Stomach (tissue), 19 donors: ENCODE measurements at places on chromosomes 6 and 20.

DNA sequence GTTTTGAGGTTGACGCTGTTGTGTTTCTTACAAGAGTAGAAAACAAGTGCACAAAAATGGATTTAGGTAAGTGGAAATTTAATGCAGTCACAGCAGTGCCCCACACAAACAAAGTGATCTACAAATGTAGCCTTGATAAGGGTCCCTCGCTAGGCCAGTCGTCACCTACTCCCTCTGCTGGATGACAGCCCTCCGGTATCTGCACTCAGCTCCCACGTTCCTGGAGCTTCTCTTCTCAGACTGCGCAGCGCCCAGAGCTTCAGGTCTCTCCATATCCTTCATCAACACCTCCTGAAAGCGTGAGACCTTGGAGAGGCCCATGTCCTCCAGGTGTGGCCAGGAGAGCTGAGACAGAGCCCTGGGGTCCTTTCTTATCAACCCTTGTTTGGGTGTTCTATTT is 58.3 kb upstream of the MAP3K4 start:
- peak; percentile 18 for DNase-seq

GRCh38 chr6:64737418-64737817 is 969.6 kb downstream of the EYS start:
- no peak for DNase-seq

- DNase-seq: peak; percentile 50
These were observed 271.4 kb downstream of the EYA4 start for GRCh38 chr6:133512410-133513016.

DNA sequence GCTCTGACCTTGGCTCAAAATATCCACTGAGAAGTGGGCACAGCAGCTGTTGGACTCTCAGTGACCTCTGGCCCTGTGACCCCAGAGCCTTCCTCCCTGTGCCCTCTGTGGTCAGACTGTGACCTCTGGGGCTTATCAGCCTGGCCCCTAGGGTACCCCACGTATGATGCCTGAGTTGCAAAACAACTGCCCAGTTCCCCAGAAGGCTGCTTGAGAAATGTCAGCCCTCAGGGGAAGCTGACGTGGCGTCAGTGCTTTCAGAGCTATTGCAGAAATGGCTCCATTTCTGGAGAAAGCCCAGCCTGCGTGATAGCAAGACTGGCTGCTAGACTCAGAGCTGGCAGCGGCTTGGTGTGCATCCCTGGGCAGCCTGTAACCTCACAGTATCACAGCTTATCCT is 31.5 kb upstream of the TGM2 start:
- no peak for DNase-seq

DNA sequence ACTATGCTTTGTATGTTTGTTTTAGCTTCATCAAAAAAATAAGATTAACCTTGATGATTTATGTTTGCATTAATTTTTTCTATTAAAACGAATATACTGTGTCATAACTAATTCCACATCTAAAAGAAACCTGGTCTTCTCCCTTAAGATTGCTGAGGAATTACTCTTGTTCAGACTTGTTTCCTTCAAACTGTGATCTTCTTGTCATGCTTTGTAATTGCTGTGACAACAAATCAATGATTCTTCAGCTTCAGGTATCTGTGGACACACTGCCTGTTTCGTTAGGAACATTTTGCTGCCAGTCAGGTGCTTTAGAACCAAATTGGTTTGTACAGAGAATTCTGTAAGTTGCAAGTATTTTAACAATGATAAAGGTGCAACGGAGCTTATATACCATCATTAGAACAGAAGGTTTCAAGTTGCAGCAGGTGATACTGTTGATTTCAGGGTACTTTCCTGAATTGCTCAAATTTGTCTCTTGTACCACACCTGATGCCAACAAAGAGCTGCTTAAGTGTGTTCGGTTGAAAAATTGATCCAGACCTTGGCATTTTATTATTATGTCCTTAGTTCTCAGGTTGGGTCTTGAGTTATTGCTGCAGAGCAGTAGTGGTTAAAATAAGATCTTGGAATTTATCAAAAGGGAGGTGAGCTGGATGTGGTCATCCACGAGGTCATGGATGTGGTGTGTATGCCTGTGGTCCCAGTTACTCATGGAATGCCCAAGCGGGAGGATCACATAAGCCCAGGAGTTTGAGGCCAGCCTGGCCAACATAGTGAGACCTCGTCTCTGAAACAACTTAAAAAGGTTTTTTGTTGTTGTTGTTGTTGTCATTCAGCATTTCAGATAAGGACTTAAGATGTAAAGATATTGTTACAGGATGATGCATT is 19.5 kb downstream of the SYTL3 start:
- no peak for DNase-seq

- no peak for DNase-seq
These were observed 327.9 kb upstream of the QKI start for GRCh38 chr6:163086624-163086920.

GRCh38 chr6:85418059-85418458 is 31.8 kb upstream of the NT5E start:
- DNase-seq: no peak

GRCh38 chr6:51738614-51739013 is 348.8 kb downstream of the PKHD1 start:
- DNase-seq: no peak

GRCh38 chr6:89970072-89970471 is 75.8 kb downstream of the GJA10 start:
- no peak for DNase-seq

DNA sequence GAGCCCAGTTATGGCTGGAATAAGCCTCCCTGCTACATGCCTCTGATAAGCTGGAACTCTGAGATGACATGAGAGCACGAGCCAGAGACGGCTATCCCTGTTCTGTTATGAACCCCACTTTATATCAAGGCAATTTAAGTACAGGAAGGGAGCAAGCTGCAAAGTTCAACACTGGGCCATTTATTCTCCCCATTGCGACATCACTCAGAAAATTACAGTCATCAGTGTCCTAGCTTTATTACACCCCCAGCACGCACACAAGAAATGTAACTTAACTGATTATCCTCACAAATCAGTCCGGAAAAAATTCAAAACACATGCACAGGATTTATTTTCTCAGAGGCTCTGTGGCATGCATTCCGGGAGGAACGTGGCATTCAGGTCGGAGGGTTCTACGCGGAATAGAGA is 125.3 kb upstream of the SLC2A12 start:
- DNase-seq: peak; percentile 44

DNA sequence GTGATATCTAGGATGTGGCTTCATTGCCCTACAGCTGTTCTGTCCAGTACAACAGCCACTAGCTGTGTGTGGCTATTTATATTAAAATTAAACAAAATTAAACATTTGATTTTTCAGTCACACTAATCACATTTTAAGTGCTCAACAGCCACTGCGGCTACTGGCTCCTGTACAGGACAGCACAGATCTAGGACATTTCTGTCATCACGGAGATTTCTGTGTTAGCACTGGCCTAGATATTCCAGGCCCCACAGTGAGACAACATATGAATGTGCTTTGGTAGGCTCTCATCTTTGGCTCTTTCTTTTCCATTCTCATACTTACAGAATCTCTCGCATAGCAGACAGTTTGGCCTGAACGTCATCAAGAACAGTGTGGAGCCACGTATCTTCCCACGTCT is 48.4 kb upstream of the ZBTB24 start:
- no peak for DNase-seq

- DNase-seq: peak; percentile 43
These were observed 46.3 kb downstream of the TULP4 start for GRCh38 chr6:158358450-158359077.

DNA sequence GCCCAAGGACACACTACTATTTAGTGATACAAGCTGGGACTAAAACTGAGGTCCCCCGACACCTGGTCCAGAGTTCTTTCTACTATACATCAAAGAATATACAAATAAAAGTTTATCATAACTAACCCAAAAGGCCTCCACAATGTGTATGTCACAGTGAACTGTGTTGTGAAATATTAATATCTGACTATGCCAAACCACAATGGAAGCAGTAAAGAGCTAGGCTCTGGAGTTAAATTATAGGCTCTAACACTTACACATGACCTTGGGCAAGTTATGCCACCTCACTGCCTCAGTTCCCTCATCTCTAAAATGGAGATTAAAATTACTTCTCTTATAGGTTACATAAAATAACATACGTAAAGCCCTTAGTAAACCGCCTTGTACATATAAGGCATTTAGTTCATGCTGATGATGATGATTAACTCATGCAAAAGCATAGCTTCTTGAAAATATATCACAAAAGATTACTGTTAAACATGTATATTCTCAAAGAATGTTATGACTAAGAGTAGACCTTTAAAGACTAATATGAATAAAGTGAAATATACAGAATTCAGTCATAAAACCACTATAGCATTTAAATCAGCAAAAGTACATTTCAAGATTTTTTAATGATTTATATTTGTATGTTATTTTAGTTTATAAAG is 5.7 kb downstream of the SUPT3H start:
- DNase-seq: no peak

DNA sequence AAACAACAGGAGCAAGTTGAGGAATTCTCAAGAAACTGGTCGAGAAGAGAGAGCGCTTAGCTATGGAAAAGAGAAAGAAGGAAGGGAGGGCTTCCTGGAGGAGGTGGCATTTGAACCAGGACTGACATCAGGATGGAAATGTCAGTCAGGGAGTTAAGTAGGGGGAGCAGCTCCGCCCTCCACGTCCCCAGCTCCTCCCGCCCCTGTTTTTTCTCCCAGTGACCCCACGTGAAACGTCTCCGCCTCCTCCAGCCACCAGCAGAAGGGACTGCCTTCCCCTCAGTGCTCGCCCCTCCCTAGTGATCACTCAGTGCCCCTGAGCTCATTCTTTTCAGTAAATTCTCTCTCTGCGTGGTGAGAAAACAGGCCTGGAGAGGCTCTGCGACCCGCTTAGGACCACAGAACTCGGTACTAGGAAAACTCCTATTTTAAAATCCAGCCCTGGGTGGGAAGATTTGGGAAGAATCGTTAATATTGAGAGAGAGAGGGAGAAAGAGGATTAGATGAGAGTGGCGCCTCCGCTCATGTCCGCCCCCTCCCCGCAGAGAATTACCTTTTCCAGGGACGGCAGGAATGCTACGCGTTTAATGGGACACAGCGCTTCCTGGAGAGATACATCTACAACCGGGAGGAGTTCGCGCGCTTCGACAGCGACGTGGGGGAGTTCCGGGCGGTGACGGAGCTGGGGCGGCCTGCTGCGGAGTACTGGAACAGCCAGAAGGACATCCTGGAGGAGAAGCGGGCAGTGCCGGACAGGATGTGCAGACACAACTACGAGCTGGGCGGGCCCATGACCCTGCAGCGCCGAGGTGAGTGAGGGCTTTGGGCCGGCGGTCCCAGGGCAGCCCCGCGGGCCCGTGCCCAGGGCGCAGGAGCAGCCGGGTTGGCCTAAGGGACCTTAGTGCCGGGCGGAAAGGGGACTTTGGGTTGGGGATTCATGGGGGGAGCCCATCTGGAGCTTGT is 4.6 kb downstream of the HLA-DPB1 start:
- no peak for DNase-seq

- no peak for DNase-seq
These were observed 13.6 kb downstream of the NHSL1 start for GRCh38 chr6:138485586-138486248.

GRCh38 chr20:56373942-56374341 is 15.2 kb downstream of the FAM210B start:
- DNase-seq: no peak

GRCh38 chr20:7858734-7859250 is 81.5 kb downstream of the HAO1 start:
- no peak for DNase-seq

GRCh38 chr6:4174042-4174441 is 38.7 kb upstream of the ECI2 start:
- DNase-seq: no peak

GRCh38 chr6:27893836-27894807 is 18.1 kb downstream of the OR2B2 start:
- DNase-seq: peak; percentile 96

GRCh38 chr6:110418594-110418993 is 3.2 kb upstream of the DDO start:
- DNase-seq: no peak

DNA sequence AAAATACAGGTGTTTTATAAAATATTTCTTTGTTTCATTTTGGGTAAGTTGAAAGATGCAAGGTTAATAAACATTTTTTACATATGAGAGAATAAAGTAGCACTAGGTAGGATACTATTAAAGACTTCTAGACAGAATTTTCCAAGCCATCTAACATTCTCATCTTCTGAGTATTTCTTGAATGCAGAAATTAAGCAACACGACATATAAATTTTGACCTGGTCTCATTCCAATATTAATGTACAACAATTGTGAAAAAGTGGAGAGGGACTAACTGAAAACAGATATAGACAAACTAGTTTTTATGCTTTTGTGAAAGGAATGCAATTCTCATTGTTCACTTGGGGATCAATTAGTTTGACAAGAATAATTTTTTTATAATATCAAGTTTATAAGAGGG is 11.5 kb upstream of the FOXO3 start:
- DNase-seq: no peak

- DNase-seq: no peak
These were observed 140.6 kb upstream of the SCGN start for GRCh38 chr6:25511376-25511775.

DNA sequence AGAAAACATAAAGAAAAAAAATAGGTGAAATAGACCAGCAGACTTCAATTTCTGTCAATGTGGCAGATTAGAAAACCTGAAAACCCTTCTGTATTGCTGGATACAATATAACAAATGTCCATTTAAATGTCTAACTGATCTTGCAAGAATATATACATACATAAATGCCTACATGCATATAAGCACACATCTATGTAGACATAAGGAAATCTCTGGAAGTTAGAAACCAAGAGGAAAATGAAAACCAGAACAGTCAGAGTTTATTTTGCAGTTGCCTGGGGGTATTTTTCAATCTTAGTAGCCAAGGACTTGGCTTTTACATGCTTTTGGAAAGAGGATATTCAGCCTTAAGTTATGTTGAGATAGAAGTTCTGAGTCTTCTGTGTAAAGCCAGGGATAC is 184.0 kb downstream of the RPS12 start:
- no peak for DNase-seq

GRCh38 chr20:36821964-36822437 is 48.4 kb upstream of the DSN1 start:
- DNase-seq: no peak

GRCh38 chr6:168103050-168103830 is 24.2 kb upstream of the FRMD1 start:
- no peak for DNase-seq

DNA sequence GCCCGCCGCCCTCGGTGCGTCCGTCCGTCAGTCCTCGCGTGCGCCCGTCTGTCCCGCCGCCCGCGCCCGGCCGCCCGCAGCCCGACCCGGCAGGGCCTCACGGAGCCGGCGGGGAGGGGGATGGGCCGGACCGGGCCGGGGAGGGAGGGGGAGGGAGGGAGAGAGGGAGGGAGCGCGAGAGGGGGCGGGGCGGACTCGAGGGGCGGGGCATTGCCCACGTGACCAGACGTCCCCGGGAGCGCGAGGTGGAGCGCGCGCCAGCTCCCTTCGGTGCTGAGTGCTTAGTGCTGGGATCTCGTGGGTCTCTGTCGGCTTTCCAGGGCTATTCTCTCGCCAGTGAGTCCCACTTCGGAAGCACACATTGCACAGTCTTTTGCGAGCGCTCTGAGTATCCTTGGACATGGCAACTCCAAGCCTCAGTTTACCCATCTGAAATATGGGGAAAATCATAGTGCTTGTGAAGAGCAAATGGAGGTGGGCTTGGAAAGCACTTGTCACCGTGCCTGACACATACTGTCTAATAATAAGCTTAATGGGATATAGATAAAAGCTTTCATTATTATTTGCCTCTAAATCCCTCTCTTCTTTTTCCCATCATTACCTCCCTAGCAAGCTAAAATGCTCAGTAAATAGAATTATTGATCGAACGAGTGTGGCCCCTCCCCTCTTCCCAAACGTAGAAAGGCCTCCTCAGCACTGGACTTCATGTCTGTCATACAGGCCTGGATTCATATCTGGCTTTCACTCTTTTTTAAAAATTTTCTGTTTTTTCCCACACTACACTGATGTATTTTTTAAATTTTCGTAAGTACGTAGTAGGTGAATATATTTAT is at the start of gene NCOA6:
Gene NCOA6 (minus strand): TSS at position 122 of the 833 bp plus-strand sequence. CDS start 43,296 bp downstream, outside the sequence.
- DNase-seq: peak; percentile 95
